ENCODE measurements at places on chromosomes 12 and 14.

GRCh38 chr14:36301159-36301558, 19.3 kb downstream of the MBIP start:
- no peak for DNase-seq

DNA sequence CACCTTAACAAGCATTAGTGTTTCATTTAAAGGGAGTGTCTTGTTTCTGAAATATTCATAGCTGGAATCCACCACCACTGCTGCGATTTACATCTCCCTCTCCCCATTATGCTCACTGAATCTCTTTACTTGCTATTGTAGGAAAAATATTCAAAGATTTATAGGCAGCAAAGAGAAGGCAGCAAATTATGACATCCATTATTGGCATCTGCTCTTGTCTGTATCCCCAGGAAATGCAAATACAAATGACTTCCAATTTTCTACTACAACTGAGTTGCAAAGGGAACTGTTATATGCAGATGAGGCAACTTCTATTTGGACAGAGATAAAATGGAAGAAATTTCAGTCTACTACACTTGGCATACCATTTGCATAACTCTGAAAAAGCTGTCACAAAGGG, 88.4 kb upstream of the PRKD1 start:
- DNase-seq = no peak

DNA sequence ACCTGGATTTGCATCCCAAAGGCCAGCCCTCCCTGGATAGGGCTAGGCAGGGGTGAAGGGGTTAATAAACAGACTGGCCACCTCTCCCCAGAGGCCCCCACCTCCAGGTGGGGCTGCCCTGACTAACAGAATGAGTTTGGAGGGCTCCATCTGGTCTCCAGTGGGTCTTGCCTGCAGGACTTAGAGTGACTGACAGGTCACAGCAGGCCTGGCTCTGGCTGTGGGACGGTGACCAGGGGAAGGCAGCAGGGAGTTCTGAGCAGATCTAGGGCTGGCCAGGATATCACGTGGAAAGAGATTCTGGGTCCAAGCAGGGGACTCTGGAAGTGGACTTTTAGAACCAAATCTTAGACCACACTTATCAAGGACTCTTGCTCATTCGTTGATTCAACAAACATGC, 40.9 kb upstream of the LHX5 start:
- no peak for DNase-seq

GRCh38 chr12:76588881-76589565, 29.5 kb upstream of the OSBPL8 start:
- DNase-seq = no peak

DNA sequence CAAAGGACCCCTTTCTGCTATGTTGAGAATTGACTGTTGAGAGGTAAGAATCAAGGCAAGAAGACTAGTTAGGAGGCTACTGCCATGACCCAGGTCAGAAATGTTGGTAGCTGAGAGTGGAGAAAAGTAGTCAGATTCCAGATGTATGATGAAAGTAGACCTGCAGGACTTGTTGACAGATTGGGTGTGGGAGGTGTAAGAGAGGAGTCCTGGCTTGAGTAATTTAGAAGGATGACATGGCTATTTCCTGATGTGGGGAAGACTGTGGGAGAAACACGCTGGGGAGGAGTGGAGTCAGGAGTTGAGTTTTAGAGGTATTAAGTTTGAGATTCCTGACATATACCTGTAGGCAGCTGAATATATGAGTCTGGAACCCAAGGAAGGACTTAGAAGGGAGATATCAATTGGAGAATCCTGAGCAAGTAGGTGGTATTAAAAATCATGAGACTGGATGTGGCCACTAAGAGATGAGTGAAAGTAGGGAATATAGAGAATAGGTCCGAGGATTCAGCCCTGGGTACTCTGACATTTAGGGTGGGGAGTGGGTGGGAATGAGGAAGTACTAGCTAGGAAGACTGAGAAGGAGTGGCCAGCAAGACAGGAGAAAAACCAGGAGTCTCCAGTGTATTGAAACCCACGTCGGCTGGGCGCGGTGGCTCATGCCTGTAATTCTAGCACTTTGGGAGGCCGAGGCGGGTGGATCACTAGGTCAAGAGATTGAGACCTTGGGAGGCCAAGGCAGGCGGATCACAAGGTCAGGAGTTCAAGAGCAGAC, 12.6 kb upstream of the DDX47 start:
- DNase-seq = no peak

DNA sequence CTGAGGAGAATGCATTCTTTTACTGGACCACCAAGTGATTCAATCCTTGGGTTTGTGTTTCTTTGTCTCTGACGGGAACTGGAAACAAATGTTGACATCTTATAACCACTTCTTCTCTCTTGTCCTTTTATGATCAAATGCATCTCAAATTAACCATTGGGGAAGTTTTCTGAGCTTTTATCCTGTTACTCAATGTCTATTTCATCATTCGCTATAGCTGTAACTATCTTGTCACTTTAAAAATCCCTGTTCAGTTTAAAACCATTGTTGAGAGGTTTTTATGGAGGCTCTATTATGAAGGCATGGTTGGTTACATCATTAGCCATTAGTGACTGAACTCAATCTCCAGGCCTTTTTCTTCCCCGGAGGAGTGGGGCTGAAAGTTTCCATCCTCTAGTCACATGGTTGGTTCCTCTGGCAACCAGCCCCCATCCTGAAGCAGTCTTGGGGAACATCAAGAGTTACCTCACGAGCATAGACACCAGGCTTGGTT, 2.7 kb upstream of the CLEC6A start:
- no peak for DNase-seq

DNA sequence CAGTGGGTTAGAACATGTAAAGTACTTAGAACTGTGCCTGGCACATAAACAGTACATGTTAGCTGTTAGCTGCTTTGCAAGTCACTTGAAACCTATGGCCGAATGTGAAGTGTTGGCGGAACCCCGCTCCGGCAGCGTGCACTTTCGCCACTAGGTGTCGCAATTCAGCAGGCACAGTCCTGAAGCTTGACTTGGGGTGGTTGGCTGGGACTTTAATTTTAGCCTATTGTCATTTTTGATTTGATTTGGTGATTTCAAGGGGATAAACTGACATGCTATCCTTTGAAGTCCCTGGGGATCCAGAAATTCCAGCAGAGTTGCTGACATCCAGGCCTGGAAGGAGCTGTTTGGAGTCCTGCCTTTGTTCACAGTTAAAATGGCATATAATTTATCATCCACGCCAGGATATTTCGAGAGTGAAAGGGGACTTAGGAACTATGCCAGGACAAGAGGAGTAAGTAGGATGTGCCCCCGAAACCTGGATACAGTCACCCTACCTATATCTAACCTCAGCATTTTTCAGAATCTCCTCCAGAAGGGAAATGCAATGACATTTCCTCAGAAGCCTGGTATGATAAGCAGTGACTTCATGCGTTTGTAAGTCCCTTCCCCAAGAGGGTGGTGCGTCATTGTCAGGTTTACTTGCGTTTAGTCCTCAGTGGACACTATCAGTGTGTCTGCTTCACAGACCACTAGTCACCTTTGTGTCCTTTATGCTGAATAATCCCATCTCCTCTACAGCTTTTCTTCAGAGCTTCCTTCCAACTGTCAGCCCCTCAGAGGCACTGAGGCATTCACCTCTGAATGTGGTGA, 3.5 kb upstream of the TSPAN9 start:
- peak; percentile 78 for DNase-seq

DNA sequence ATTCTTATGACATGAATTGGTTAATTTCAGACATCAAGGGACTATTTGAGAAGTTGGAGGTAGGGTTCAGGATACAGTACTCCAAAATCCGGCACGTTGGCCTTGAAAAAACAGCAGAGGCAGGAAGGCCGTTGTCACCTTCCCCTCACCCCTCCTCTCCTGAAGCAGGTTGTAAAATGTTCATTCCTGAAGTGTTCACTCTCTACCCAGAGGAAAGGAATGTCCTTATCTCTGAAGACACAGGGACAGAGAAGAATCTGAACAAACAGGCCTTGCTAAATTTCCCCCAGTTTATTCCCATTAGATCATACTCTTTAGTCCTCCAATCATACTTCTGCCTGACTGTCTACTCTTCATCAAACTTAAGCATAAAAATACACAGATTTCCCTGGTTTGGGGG, 313.6 kb downstream of the ZFP36L1 start:
- no peak for DNase-seq

GRCh38 chr14:91911474-91912032, 35.9 kb downstream of the FBLN5 start:
- DNase-seq = peak; percentile 16

GRCh38 chr12:47517122-47517521, 188.7 kb downstream of the RPAP3 start:
- no peak for DNase-seq

DNA sequence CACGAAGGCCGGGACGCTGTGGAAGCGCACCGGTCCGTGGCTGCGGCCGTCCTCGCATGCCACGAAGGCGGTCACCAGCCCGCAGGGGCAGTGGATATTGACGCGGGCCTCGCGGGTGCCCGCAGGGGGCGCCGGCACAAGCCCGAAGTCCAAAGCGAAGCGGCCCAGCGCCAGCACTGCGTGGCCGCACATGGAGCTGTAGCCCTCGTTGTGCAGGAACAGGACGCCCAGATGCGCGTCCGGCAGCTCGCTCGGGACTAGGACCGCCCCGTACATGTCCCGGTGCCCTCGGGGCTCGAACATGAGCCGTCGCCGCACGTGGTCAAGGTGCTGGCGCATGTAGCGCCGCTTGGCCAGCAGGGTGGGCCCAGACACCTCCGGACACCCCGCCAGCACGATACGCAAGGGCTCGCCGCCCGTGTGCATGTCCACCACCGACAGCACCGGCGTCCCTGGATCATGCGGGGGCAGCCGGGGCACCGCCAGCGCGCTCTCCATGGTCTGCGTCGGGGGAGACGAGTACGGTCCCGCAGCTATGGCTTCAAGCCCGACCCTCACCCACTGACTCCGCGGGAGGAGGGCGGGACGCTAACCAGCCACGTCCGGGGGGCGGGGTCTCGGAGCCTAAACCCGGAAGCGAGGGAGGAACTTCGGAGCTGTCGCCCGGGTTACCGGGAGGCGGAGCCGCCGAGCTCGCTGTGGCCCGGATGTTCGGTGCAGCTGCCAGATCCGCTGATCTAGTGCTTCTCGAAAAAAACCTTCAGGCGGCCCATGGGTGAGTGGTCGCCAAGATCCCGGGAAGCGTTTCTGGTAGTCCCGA, at the start of the genes JKAMP and L3HYPDH:
TSS of gene JKAMP (plus strand) at position 699 of the 820 bp plus-strand sequence. CDS start at position 772, 73 bp downstream.
TSS of gene L3HYPDH (minus strand) at position 590 of the 820 bp plus-strand sequence. CDS start at position 498, 92 bp downstream.
- peak; percentile 97 for DNase-seq

- DNase-seq = no peak
These were observed 6.0 kb upstream of the KRT4 start for GRCh38 chr12:52819731-52820510.

DNA sequence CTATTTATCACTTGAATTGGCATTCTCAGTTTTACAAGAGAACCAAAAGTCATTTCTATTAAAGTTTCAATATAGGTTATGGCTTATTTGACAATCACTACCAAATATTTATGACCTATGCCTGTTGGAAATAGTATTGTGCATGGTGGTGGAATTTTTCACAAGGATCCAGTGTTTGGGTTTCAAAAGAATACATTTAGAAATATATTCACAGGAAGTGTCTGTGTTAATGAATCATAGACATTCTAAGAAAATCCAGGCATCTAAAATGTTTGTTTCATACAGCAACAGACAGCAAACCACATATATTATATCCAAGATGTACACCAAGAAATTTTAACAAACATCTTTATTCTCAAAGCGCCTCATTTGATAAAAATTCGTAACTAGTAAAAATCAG, 92.7 kb downstream of the MED13L start:
- no peak for DNase-seq

DNA sequence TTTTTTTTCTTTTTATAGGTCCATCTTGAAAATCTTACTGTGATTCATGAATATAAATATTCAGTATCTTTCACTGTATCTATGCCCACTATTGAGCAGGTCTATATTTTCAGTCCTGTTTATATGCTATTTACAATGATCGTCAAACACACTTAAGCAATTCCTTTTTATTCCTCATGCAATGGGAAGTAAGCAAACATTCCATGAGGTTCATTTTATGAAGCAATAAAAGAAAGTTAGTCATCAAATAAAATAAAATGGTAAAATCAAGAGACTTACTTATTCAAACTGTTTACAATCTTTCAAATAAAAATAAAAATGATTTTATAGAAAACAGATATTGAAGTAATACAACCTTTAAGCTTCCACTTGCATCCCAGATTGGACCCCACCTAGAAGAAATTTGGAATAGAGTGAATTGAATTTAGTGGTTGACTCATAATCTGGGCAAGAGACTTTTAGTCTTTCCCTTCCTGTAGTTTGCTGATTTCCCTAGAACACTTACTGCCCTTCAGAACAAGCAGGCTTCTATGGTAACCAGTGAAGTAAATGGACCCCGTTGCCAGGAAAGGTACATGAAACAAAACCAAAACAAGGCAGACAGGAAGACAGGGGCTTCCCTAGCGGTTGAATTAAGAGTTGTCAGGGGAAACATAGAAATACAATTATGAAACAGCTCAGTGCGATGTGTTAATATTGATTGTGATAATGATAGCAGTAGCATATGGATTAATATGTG, 241.0 kb upstream of the ATP2B1 start:
- peak; percentile 19 for DNase-seq

DNA sequence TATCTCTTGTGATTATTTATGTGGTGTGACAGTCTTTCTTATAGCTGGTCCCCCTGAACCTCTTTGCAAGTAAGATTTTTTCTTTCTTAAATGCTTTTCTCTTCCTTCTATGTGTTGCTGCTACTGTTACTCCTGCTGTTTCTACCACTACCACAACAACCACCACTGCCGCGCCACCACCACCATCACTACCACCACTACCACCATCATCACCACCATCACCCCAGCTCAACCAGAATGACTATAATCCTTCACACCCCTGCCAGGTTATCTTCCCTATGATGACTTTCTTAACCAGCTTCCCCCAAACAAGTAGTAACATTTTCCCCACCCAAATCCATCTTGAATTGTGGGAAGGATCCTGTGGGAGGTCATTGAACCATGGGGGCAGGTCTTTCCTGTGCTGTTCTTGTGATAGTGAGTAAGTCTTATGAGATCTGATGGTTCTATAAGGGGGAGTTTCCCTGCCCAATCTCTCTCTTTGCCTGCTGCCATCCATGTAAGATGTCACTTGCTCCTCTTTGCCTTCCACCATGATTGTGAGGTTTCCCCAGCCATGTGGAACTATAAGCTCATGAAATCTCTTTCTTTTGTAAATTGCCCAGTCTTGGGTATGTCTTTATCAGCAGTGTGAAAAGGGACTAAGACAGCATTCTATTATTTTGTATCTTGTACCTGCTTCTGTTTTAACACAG, 52.2 kb downstream of the CHST11 start:
- DNase-seq = no peak

DNA sequence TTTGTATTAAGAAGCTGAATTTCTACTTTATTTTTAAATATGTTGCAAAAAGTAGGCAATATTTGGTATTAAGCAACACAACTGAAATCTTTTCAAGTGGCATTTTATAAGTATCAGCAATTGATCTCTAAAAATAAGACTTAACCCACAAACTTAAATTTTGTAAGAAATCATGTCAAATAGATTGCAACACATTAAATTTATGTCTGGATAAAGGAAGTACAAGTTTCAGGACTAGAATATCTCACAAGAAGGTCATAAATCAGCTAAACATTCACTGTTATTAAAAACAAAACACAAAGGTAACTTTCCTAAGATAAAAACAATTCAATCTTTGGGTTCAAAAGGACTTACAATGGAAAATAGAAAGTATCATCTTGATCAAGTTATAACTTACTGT, 32.8 kb downstream of the CPNE8 start:
- no peak for DNase-seq

All from activated T-cell treated with anti-CD3 and anti-CD28 coated beads for 1 hour (primary cell).